ENCODE measurements at places on chromosomes 6 and 20.

DNA sequence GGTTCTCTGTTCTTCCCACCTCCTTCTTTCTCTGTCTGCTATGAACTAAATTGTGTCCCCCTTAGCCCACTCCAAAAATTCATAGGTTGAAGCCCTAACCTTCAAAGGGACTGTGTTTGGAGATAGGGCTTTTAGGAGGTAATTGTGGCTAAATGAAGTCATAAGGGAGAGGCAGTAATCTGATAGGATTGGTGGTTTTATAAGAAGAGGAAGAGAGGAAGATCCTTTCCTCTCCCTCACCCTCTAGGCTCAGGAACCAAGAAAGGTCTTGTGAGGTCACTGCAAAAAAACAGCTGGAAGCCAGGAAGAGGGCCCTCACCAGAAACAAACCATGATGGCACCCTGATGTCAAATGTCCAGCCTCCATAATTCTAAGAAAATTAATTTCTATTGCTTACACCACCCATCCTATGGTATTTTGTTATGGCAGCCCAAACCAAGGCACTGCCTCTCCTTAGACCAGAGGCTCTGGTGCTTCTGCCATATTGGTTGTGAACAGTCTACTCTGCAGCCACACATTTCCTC lies 135.1 kb upstream of the COL21A1 start:
- DNase-seq = no peak

DNA sequence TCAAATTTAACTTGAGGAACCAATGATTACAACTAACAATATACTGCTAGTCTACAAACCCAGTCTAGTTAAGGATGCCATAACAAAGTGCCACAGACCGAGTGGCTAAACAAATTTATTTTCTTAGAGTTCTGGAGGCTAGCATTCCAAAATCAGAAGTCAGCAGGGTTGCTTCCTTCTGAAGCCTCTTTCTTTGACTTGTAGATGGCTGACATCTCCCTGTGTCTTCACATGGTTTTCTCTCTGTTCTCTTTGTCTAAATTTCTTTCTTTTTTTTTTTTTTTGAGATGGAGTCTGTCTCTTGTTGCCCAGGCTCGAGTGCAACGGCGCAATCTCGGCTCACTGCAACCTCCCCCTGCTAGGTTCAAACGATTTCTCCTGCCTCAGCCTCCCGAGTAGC lies 56.1 kb downstream of the NCOA3 start:
- no peak for DNase-seq

GRCh38 chr6:156778454-156779205 lies 1.5 kb downstream of the ARID1B start:
- DNase-seq = no peak

DNA sequence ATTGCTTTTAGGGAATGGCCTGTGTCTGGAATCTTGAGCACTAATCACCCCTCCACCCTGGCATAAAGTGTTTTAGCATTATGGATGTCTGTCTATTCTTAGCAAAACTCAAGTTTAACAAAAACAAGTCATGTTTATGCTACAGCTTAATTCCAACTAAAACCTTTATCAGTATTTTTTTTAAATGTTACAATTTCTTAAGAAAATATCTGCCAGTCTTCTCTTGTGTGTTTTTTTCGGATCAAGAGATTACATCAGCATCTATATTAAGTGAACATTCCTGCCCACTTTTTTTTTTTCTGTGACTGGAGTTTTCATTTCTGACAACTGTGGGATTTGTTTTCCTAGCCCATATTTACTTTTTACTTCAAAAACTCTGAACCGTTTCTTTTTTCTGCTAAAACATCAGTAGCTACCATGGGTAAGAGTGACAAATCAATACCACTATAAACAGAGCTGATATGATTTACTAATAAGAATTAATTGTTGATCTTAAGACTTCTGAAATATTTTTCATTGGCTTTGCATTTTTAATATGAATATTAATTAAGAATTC lies 94.3 kb downstream of the EDN1 start:
- no peak for DNase-seq

DNA sequence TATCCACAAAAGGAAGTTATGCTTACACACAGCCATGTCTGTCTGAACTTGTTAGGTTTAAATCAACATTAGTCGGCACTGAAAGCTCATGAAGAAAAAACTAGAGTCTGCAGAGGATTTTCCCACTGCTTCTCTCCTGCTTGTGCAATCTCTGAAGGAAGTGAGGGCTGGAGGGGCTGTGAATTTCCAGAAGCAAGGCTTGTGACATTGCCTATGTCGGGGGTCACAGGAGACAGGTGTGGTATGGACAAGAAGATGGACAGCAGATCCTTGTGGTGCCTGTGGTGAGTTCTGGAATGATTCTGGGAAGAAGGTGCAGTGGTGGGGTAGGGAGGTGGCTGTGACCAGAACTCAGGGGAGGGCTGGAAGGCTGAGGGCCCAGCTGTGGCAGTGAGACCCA lies 84.3 kb upstream of the TRAF3IP2 start:
- no peak for DNase-seq

DNA sequence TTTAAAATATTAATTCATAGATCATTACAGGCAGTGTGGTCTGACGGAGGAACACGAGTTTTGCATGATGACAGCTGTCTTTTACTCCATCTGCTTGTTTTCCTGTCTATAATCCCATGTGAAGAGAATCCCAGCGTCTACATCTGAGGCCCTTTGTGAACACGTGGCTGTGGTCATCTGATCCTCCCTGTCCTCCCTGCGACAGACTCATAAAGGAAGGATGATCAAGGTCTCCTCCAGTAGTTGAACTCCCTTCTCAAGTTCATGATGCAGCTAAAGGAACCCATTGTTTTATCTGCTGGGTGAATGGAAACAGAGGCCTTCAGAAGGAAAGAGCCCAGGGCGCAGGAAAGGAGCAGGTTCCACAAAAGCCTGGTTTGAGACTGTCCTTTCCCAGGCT lies 435.8 kb upstream of the JARID2 start:
- no peak for DNase-seq

DNA sequence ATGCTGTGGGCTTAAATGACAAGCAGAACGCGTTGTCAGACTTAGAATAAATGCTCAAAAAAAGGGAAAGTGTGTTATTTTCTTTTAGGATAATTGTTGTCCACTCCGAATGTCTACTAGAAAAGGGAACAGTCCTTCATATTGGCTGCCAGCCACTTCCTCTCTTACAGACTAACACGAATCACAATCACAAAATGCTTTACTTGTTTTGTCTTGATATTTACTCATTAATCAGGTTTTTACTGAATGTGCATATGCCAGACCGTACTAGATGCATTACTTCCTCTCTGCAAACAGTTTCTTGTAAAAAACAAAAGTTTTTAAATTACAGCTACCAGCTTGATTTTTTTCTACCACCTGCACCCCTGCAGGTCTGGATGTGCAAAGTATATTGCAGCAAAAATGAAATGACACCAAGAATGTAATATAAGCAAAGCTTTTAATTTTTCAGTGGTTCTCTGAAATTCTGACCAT lies 821 bp downstream of the DHX35 start:
- DNase-seq = no peak

GRCh38 chr6:32607263-32607987 lies 17.8 kb upstream of the HLA-DRB1 start:
- no peak for DNase-seq

DNA sequence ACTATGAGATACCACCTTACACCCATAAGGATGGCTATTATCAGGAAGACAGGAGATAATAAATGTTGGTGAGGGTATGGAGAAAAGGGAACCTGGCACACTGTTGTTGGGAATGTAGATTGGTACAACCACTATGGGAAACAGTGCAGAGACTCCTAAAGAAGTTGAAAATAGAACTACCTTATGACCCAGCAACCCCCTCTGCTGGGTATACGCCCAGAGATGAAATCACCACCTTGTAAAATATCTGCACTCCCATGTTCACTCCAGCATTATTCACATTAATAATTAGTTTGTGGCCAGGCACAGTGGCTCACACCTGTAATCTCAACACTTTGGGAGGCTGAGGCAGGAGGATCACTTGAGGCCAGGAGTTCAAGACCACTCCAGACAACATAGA lies 26.8 kb downstream of the ZBTB9 start:
- no peak for DNase-seq

Measured in activated CD8-positive, alpha-beta memory T cell treated with anti-CD3 and anti-CD28 coated beads for 1 hour (primary cell).